CD4-positive, alpha-beta T cell treated with Interleukin-4 for 1 hour (primary cell): ENCODE measurements at places on chromosomes 1 and 21.

DNA sequence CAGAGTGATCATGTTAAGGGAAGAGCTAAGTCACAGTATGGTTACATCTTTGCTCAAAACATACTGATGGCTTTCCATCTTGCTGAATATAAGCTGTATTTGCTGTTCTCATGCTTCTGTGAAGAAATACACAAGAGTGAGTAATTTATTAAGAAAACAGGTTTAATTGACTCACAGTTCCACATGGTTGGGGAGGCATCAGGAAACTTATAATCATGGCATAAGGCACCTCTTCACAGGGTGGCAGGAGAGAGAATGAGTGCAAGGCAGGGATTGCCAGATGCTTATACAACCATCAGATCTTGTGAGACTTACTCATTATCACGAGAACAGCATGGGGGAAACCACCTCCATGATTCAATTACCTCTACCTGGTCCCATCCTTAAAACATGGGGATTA is 24.4 kb upstream of the RGS5 start:
- DNase-seq: no peak

DNA sequence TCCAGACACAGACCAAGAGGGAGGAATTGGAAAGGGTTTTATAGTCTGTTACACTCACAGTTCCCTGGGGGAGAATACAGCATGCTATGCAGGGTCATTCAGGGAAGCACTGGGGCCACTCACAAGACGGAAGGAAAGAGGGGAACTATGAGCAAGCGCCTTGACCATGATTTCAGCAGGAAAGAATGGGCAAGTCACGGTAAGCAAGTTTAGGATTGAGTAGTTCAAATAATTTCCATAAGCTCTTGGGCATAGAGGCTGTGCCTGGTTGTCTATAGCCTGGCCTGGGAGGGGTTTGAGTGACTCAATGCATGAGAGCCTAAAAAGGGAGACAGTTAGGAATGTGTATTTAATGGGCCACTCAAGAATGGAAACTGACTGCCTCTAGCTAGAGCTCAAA is 176.7 kb downstream of the TTLL7 start:
- no peak for DNase-seq

GRCh38 chr1:4175566-4176405 is 275.7 kb upstream of the C1orf174 start:
- DNase-seq: no peak

- DNase-seq: no peak
Observed at GRCh38 chr1:205812271-205812877, 624 bp downstream of the SLC41A1 start.

DNA sequence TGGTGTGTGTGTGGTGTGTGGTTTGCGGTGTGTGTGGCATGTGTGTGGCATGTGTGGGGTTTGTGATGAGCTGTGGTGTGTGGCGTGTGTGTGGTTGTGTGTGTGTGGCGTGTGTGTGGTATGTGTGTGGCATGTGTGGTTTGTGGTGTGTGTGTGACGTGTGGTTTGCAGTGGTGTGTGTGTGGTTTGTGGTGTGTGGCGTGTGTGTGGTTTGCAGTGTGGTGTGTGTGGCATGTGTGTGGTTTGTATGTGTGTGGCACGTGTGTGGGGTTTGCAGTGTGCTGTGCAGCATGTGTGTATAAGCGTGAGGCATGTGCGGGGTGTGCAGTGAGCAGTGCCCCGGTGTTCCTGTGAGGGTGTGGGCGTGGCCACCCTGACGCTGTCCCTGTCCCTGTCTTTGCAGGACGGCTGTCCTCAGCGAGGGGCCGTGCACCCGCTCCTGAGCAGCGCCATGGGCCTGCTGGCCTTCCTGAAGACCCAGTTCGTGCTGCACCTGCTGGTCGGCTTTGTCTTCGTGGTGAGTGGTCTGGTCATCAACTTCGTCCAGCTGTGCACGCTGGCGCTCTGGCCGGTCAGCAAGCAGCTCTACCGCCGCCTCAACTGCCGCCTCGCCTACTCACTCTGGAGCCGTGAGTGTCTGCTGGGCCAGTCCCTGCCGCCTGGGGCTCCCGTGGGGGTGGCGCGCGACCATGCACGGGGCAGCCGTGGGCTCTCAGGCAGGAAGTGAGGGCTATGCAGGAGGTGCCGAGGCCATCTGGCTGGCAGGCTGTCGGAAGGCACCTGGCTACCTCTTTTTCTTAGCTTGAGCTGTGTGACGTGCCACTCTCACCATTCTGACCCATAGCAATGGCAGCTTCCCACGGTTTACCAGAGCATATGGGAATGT is 52.6 kb upstream of the TRAPPC10 start:
- DNase-seq: no peak

DNA sequence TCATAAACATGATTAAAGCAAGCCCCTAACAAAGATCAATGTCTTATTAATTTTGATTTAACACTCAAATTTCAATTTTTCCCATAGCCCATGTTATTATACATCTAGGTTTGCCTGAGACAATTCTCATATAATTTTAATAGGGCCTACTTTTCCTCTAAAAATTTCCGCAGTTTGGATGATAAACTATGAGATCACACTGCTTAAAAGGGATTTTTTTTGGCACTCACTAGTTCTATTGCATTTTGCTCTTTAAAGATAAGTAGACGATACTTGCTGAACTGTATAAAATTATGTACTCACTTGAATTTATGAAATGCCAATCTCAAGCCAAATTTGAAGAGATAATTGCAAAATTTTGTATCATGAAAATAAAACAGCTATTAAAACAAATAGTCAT is 480.4 kb upstream of the ZRANB2 start:
- DNase-seq: no peak
